ENCODE measurements at places on chromosomes 1 and 21. TPM values are rescaled to one million over a fixed set of nuclear protein-coding genes. Genes with fewer than 3 reads are reported as not detected.

- peak; percentile 63 for DNase-seq
Measured at GRCh38 chr1:12296623-12297022, 66.8 kb downstream of the VPS13D start.

GRCh38 chr1:100734676-100735075, 15.1 kb downstream of the VCAM1 start:
- DNase-seq = peak; percentile 87

DNA sequence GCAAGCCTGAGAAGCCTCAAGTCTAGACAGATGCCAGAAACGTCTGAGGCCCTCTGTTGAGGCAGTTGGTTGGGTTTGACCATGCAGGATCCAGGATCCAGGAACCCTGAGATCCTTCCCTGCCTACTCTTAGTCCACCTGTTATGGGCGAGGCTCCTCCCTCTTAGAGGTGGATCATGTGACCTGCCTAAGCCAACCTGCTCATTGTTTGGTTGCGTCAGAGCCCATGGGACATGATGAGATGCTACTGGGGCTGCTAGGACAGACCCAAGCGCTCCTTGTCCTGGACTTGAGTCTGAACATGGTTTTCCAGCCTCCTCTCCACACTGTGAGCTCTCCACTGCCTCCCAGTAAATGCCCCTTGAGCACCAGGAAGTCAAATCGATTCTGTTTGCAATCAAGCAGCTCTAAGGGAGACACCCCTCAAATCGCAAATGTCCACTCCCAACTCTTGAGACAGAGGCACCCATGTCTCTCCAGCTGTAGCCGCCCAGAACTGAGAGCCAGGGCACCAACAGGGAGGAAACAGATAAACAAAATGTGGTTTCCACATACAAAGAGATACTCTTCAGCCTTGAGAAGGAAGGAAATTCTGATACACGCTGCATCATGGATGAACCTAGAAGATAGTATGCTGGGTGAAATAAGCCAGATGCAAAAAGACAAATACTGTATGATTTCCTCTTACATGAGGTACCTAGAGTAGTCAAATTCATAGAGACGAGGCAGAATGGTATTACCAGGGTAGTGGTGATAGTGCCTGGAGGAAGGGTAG, 31.7 kb upstream of the WNT4 start:
- DNase-seq = no peak

RGS16 gene
- polyA plus RNA-seq = 0.23 TPM

Measured in BJ (cell line).